Activated T-helper 1 cell treated with anti-CD3 and anti-CD28 coated beads, Interleukin-12 subunit alpha, Interleukin-12 subunit beta, Interleukin-2, Interleukin-4 antibody, amounts not matched to agents 30 ng/mL and 10 ng/mL and 1 ng/mL, durations not matched to agents 14 hours and 24 hours and 36 hours (primary cell): ENCODE measurements at places on chromosomes 6 and 20.

DNA sequence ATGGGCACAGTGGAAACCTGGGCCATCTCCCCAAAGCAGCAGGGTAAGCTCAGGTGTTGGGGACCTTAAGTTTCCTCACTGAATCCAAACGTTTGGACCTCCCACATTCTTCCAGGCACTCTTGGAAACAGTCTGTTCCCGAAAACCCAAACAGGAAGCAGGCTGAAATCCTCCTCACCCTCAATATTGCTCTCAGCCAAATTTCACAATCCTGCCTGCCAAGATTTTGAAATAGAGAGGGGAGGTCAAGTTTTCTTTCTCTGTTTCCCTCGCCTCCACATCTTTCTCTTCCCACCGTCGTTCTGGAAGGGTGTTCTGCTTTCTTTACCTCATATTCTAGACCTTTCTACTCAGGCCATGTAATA, 392.0 kb upstream of the SASH1 start:
- no peak for DNase-seq

- no peak for DNase-seq
These were observed 144.0 kb upstream of the PHACTR3 start for GRCh38 chr20:59460352-59460751.

GRCh38 chr20:49916146-49917002, 1.0 kb upstream of the SPATA2 start:
- DNase-seq: no peak

GRCh38 chr6:38714239-38715015, 684 bp upstream of the DNAH8 start:
- DNase-seq: no peak

DNA sequence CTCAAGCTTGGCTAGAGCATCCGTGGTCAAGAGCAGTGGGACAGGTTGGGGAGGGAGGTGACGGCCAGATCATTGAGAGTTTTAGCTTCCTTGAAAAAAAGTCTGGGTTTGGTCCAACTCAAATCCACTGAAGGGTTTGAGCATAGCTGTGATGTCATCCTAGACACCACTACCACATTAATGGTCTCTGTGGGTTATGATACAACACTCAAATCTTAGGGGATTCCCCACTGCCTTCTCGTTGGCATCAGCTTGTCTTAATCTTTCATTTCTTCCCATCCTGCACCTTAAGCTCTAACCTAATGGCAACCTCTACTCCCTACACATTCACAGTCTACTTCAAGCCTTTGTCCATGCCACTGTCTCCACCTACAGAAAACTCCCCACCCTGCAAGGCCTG, 77.3 kb downstream of the BMP6 start:
- DNase-seq: no peak

DNA sequence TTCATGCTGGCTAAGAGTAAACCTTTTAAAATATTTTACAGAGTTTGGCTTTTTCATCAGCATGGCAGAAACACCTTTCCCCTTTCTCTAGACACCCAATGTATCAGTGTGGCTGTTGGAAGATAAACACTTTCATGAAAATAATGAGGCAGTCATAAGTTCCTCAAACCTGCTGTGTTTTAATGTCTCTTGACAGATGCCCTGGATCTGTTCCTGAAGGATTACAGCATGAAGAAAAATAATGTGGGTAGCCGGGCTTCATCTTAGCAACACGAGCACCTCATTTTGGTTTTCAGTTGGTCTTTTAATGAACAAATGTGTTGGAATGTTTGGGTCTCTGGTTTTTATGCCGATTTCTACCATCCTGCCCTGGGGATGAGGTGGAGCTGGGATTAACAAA, 45.5 kb upstream of the UNC93A start:
- no peak for DNase-seq

DNA sequence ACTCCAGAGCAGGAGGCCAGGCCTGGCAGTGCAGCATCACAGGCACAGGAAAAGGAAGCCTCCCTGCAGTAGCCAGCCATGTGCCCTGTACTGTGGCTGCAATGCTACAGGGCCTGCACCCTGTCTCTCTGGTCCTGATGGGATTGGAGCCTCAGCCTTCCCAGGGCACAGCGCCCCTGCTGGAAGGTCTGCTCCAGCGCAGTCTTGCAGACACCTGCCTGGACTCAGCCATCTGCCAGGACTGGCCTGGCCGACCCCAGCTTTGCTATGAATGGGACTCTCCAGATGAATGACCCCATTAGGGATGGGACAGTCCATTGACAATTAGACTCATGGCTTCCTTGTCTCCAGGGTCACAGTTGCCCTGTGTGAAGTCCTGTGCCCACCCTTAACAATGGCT, 251.6 kb downstream of the ERMARD start:
- no peak for DNase-seq

- DNase-seq: no peak
These were observed 301.7 kb upstream of the ZFP64 start for GRCh38 chr20:52493171-52493721.

GRCh38 chr6:114039841-114040240, 68.9 kb upstream of the HDAC2 start:
- DNase-seq: no peak

DNA sequence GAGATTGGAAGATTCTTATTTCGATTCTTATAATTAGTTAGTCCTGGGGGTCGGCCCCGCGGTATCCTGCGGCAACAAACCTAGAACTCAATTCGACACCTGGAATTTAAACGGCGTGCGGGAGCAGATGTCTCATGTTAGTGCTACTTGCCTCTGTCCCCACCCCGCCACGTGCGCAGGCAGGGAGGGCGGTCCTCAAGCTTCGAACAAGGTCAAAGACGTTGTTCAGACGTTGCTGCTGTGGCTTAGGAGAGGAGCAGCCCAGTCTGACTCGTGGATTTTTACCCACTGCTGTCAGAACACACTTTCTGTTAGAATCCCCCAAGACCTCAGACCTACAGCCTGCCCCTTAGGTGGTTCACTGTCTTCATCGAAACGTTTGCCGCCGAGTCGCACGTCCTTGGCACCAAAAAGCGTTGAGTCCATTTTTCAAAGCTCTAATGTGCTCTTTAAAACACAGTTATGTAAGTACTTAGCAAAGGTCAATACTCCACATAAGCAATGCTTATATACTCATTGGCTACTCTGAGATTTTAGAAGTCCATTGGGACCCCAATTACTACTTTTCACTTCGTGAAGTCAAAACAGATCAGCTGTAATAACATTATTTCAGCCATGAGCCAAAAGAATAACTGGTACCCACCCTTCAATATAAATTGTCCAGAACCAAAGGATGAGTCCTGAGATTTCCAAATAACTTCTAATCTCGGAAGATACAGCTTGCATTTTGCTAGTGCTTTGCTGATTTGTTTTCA, 2.7 kb upstream of the C6orf62 start:
- no peak for DNase-seq

- no peak for DNase-seq
These were observed 330.6 kb upstream of the EPHA7 start for GRCh38 chr6:93749930-93750329.

DNA sequence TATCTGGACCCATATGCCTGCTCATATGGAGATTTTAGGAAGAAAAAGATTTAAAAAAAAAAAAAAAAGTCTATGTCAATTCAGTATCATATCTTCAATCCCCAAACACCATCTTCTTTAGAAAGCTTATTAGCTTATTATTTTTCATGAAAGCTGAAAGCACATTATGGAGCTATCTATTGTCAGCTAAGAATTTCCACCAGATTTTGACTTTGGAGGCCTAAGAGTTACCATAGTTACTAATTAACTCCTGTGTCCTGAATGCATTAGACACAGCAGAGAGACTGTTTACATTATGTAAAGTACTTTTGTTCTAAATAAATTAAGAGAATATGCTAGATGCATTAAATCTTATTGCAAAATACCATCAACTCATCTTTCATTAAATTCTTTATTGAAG, 255.5 kb upstream of the NRSN1 start:
- DNase-seq: no peak

DNA sequence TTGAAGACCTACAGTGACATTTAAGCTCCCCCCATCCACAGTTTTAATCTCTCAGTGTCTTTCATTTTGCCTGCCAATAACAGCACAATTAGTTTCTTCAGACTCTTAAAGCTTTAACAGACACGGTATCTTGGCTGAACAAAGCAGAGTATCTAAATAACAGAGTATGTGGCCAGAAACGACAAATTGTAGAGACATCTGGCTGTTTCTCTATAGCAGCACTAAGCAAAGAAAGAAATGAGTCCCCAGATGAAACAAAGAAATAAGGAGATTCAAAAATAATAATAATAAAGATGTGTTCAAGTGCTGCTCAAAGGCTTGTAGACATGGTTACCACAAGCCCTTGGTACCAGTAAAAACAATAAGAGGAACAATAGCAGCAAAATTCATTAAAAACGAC, 97.8 kb upstream of the HDAC2 start:
- DNase-seq: no peak

DNA sequence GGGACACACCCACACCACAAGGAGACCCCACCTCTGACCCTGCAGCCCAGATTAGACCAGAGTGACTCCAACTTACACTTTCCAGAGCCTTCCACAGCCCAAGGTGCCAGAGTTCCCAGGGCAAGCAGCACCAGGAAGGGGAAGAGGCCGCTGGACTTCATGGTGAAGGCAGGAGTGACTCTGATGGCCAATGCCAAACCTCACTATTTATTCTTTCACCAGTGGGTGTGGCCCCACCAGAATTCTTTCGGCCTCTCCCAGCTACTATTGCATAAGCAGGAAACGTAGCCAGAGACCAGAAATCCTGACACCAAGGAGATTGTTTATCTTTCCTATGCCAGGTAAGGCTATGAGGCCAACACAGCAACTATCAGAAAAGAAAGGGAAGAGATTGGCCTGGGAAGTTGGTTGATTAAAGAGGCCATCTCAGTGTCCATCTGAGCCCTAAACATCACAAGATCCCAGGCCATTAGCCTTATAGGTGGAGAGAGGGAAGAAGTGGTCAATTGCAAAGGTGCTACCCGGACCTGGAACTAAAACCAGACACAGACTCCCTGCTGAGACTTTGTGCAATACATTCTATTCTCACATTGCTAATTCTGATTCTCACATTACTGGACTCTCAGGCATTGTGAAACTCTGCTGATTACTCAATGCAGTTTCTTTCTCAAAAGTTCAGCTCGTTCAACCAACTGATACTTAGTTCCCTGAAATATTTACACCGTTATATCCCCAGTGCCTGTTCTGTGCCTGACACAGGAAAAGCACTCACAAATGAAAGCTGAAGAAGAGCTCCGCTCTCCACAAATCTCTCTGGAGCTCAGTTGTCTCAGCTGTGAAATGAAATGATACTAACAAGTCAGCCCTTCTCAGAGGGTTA, at the start of gene SLPI:
Gene SLPI (minus strand): TSS at position 182 of the 880 bp plus-strand sequence. CDS start 21 bp downstream, at position 161.
- no peak for DNase-seq

GRCh38 chr6:24761193-24761835, 13.4 kb upstream of the GMNN start:
- DNase-seq: no peak
